ENCODE measurements at places on chromosomes 5 and 9.

GRCh38 chr9:88476491-88477271 lies 58.3 kb upstream of the NXNL2 start:
- DNase-seq: no peak

DNA sequence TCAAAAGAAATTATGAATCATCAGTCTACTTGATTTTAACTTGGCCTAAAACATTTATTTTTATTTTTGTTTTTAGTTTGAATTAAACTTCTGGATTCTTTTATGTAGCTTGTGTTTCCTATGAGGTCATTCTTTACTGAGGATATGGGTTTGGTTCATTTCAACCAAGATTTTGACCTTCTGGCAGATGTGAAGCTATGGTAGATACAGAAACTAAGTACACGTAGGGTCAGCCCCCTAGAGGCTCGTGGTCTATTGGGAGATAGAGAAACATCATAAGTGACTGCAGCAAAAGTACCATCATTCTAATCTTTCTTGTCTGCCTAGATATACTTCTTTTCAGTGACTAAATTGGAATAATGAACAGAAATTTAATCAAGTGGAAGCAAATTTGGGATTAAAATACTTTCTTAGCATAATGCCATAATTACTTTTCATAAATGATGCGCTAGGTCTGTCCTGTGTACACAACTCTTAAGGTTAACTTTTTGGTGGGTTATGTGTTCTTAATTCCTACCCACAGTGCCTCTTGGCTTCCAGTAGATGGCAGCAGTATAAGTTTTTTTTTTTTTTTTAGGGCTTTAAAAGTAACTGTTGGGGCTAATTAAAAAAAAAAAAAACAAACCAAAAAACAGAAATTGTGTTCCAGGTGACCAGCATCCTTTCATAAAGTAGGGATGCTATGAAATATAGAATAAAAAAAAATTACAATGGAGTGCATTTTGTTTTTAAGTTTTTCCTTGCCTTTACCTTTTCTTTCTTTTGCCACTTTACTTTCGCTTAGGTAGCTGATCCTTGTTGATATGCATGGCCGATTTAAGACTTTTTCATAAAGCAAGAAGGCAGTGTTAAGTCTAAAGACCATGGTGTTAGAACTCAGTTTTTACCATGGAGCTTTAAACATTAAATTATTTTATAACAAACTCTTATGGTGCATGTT lies 49.9 kb downstream of the LRRTM2 start:
- no peak for DNase-seq

DNA sequence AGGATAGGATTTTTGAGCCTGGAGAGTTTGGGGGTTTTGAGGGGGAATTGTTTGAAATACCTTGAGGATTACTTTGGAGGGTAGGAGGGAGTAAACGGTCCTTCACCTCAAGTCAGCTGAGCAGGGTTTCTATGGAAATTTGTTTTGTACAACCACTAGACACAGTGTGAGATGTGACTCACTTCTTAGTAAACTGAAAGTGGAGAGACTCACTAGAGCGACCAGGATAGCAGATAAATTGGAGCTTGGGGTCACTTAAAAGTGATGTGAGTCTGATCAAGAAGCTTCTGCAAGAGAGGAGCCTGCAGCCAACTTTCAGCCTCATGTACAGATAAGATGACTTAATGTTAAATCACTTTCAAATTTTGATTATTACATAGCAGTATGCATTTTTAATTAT lies 1945.9 kb upstream of the NUDT12 start:
- DNase-seq: no peak

DNA sequence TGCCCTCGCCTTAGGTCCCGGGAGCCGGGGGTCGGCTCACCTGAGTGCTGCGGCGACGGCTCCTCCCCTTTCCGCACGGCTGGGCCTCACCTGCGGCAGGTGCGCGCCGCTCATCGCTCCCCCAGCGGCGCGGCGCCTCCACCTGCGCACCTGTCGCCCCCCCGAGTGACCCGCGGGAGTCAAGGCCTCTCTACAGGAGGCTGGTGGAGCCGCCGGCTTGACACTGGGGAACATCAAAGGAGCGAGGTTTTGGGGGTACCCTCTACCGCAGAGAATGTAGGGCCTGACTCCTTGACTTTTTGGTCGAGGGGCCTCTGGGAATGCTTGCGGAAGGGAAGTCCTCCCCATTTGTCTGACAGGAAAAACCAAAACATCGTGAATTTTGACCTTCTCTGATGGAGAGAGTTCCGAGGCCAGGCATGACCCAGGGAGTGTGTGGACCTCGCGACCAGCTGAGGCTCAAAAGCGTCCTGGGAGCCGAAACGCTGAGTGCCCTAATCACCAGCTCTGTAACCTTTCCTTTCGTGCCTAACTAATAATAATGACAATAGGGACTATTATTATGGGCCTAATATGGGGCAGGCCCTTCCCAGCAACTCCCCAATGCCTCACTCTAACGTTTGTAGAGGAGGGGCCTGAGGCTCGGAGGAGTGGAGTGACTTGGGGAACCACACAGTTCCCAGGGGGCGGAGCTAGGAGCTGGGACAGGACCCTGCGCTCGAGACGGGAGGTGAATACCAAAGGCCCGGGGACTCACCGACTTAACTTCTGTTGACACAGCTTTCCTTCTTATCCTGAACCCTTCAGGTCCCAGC lies 714 bp upstream of the IER5L start:
- no peak for DNase-seq

DNA sequence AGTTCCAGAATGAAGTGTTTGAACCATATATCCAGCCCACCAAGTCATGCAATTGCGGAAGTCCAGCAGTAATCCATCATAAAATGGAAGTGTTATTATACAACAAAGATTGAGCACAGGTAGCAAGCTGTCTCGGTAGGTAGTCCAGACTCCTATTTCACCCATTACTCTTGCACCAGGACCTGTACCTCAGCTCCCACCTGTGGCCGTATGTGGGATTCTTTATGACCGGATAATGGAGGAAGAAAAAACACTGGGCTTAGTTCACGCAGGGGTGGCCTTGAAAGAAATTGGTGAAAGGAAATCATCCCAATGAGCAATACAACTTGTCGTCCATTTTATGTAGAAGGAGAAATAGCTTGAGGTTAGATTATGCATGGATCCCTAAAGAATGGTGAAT lies 216.3 kb downstream of the ESM1 start:
- no peak for DNase-seq

DNA sequence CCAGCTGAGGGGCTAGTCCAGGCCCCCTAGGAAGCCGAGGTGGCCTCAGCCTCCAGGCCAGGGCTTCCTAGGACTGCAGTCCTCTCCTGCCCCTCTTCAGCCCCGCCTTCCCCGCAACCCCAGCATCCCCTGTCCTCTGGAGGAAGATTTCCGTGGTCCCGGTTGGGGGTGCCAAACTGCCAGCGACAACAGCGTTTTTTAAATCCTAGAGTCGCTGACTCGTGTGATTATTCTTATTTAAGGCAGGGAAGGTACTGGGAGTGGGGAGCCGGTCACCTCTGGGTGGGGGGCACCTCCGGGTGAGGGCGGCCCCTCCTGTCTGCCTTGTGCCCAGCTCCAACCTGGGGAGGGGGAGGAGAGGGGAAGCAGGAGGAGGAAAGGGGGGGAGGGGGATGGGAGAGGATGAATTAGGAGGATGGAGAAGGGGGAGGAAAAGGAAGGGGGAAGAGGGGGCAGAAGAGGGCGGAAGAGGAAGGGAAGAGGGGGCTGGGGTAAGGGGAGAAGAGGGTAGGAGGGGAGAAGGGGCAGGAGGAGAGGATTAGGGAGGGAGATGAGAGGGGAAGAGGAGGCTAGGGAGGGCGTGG lies 173.1 kb upstream of the IER5L start:
- DNase-seq: no peak

GRCh38 chr9:133939171-133939785 lies 52.8 kb downstream of the VAV2 start:
- DNase-seq: no peak

DNA sequence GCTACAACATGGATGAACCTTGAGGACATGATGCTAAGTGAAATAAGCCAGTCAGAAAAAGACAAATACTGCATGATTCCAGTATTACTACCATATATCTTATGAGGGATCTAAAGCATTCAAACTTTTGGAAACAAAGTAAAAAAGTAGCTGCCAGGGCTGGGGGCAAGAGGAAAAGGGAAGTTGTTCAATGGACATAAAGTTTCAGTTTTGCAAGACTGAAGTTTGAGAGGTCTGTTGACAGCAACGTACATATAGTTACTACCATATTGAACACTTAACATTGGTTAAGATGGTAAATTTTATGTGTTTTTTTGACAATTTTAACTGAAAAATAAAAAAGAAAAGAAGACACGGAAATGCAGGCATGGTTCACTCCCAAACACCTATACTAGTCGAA lies 77.6 kb downstream of the MAPKAP1 start:
- no peak for DNase-seq

DNA sequence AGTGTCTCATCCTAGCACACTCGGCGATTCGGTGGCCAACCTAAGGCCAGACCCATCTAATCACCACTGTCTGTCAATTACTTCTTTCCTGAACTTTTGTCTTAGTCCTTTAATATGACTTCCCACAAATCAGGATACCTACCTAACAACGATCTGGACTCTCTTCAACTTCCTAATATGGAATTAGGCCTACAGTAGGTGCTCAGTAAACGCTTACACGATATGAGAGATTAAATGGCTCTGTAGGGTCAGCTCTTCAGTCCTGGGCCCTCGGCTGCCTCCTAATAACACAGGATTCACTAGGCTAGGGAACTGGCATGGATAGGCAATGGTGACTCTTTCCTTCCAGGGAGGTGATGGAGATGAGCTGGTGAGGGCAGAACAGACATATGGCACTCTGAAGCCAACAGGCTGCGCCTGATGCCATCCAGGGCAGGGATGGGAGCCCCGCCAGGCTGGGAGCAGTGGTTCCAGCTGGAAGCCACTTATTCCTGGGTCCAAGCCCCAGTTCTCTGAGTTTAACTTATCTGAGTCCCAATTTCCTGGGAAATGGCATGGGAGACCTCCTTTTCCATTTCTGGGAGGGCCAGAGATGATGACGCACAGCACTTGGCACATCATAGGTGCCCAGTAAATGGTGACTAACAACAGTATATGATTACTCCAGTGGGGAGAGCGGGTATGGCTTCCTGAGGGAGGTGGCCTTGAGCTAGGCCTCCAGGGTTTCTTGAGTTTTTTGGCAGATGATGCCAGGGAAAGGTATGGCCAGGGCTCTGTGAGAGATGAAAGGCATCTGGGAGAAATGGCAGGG lies 7.3 kb downstream of the PDGFRB start:
- DNase-seq: no peak

DNA sequence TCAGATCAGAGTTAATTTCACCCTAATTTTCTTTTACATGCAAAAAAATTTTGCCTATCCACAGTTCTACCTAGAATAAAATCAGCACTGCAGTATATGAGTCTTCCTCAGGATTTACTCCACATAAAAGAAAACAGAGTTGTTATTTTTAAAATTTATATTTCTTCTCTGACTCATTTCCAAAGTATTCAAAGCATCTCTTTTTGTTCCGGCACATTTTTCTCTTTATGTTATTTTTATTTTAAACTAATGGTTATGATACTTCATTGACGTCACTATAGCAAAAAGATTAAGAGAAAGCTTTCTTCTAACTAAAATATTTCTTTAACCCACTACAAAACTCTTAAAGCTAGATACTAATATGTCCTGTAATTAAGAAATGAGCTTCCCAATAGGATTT lies 590.4 kb downstream of the PRELID2 start:
- no peak for DNase-seq

GRCh38 chr5:167207081-167207480 lies 1084.4 kb upstream of the WWC1 start:
- DNase-seq: no peak

Measured in CD4-positive, alpha-beta T cell (primary cell).